ENCODE measurements at places on chromosomes 11 and 22. TPM values are rescaled to one million over a fixed set of nuclear protein-coding genes. Genes with fewer than 3 reads are reported as not detected.

DNA sequence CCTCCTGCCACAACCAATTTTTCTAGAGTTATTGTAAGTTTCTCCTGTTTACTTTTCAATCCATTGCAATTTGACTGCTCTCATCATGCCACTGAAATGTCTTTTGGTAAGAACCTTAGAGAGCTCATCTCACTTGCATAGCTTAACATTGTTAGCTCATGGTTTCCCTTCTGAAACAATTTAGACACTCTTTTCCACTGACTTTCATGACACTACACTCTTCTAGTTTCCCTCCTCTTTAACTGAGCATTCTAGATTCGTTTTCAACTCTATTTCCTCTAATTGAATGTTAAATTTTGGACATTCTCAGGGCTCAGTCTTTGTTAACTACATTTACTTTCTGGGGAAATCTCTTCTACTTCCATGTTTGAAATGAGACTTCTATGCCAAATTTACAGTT lies 369.1 kb downstream of the JRKL start:
- no peak for ATAC-seq

GRCh38 chr11:68632802-68633201 lies 51.5 kb upstream of the GAL start:
- no peak for ATAC-seq

GRCh38 chr22:30704978-30705377 lies 10.3 kb downstream of the OSBP2 start:
- ATAC-seq, result no peak

- ATAC-seq, result no peak
Observed at GRCh38 chr11:34890089-34890488, 26.1 kb downstream of the APIP start.

DNA sequence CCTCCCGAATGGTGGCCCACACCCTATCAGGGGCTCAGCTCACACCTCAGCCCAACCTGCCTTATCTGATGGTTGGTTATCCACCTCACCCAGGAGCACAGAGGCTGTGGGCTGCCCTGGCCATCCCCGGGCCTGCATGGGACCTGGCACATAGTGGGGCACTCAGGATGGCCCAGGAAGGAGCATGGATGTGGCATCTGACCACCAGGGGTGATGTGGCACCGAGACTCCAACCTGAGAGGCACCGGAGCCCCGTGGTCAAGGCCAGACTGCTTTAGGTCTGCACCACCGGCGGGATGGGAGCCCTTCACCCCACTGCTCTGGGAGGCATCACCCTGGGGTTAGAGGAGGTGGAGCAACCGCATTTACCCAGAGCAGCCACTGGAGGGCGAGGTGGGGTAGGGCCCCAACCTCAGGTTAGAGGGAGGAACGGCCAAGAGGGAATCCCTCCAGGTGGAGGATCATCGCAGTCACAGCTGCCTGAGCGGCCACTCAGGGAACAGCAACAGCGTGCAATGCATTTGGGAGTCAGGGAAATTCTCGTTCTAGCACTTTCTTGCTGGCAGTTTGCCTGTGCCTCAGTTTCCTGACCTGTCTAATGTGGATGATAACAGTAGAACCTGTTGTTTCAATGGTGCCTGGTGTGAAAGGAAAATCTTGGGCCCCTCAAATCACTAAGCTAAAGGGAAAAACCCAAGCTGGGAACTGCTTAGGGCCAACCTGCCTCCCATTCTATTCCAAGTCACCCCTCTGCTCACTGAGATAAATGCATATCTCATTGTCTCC lies 52.9 kb upstream of the CARS1 start:
- peak; percentile 80 for ATAC-seq

Gene CD3G
- 0.76 TPM for total RNA-seq

Gene OR52R1
- not detected for total RNA-seq

Data from esophagus mucosa (tissue), 1 donor.